ENCODE measurements at places on chromosomes 5 and 9.

- no peak for DNase-seq
Measured at GRCh38 chr9:97769208-97769607, 72.1 kb upstream of the XPA start.

DNA sequence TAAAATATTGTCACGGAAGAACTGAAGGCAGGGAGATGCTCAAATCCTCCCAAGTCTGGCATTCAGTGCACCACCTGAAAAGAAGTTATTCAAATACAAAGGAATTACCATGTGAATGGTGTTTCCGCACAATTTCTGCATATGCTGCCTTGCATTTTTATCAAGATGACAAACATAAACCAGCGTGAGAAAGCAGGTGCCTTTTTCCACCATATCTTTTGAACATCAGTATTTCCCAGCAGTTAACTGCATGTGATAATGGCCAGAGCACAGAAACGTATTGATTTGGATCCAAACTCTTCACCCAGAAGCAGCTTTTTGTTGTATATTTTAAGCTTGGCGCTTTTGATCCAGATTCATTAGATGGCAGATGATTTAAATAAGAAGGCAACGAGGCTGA lies 808.0 kb downstream of the TLE1 start:
- no peak for DNase-seq

GRCh38 chr5:59504043-59504442 lies 389.5 kb downstream of the PDE4D start:
- no peak for DNase-seq

GRCh38 chr9:2022560-2022959 lies 7.4 kb downstream of the SMARCA2 start:
- DNase-seq, result no peak

DNA sequence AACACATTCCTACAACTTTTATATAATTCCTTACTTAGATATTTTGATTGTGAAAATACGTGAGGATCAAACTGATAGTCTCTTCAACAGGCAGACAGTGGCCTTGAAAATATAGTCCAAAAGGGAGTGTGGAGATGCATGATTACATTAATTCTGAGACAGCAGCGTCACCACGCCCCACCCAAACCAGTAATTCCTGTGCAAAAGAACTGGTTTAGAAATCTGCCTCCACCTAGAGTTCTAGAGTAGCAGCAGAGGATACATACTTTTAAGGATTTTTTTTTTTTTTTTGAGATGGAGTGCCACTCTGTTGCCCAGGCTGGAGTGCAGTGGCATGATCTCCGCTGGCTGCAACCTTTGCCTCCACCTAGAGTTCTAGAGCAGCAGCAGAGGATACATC lies 1.6 kb upstream of the TUT7 start:
- no peak for DNase-seq

DNA sequence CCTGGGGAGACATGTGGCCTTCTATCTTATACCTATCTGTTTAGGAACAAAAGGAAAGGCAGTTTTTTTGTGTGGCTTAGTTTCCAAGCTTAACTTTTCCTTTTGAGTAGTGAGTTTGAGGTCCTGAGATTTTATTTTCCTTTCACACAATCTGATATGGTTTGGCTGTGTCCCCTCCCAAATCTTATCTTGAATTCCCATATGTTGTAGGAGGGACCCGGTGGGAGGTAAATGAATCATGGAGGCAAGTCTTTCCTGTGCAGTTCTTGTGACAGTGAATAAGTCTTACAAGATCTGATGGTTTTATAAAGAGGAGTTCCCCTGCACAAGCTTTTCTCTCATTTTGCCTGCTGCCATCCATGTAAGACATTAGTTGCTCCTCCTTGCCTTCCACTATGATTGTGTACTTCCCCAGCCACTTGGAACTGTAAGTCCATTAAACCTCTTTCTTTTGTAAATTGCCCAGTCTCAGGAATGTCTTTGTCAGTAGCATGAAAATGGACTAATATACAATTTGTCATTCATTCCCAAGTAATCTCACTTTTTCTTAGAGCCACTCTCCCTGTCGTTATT lies 4.7 kb upstream of the CLTB start:
- no peak for DNase-seq

DNA sequence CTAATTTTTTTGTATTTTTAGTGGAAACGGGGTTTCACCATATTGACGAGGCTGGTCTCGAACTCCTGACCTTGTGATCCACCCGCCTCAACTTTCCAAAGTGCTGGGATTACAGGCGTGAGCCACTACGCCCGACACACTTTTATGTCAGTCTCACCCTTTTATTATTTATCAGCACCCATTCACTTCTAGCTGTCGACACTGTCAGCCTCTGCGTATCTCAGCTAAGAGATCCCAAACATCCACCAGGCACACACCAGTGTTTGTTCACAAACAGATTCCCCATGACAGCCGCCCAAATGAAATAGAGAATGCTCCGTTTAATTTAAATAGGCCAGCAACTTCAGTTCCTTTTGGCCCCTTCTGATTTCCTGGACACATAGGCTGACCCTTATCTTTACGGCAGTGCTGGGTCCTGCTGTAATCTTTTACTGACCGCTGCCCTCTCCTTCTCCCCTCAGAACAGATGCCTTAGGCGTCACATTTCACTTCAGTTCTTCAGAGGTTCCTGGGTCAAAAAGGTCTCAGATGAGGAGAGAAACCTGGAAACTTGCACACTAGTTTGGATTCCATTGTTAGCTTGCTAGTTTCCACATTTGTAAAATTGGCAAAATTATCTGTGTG lies 43.1 kb upstream of the CKMT2 start:
- no peak for DNase-seq

DNA sequence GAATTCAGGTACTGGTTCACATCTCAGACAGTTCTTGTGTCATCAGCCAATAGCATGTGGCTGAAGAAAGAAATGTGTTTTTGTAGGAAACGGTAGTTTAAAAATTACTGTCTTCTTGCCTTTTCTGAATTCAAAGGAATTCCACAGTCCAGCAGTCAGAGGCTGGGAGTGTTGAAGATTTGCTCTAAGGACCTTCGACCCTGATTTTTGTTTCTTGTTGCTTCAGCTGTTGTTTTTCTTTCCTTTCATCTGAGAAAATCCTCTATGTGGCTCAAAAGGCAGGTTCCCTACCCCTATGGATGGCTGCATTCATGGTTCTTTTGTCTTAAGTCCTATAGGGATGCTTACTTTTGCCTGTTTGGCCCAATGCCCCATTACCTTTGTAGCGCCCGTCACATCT lies 304.9 kb downstream of the TMEM167A start:
- no peak for DNase-seq

DNA sequence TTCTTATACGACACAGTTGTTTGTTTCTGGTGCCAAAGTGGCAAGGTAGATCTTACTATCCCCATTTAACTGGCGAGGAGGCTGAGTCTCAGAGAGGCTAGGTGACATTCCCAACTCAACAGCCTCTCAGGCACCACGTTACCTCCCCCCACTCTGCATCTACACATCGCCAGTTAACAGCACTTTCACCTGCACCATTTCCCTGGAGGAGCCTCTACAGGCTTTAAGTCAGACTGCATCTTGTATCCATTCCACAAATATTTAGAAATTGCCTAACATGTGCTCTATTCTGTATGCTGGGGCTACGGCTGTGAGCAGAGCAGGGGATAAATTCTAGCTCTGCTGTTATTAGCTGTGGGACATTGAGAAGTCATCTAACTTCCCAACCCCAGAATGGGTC lies 168.6 kb downstream of the INSYN2B start:
- DNase-seq, result no peak

DNA sequence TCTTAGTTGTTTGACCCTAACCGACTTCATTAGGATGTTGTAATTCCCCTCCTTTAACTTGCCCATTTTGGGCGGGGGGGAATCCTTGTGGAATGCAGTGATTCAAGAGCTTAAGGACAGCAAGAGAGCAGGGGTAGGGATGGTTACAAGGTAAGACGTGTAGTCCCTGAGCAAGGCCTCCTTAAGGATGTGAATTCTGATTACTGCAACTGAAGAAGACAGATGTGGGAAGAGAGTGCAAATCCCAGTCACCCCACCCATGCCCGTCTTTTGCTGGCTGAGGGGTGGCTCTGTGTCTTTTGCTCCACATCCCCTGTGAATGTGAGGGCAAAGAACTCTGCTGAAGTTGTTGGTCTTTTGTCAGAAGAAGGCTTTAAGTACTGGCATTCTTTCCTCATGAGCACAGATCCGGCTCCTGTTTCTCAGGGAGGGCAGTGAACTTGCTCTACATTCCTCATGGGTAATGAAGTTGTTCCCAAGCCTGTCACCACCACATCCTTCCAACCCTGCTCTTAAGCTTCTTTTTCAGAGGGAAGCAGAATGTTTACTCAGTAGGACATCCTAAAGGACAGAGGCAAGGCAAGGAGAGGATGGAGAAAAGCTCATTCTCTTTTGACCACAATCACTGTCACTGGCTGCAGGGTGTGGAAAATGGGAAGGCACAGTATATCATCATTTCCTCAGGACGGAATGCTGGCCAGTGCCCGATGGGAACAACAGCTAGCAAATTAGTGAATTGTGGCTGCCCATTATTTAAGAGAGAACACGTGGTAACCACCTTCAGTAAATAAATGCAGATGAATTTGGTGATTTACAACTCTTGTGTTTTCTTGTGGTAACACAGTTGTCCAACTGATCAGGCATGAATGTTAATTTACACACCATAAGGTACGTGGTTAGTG lies 61.5 kb downstream of the RAI14 start:
- peak; percentile 92 for DNase-seq

DNA sequence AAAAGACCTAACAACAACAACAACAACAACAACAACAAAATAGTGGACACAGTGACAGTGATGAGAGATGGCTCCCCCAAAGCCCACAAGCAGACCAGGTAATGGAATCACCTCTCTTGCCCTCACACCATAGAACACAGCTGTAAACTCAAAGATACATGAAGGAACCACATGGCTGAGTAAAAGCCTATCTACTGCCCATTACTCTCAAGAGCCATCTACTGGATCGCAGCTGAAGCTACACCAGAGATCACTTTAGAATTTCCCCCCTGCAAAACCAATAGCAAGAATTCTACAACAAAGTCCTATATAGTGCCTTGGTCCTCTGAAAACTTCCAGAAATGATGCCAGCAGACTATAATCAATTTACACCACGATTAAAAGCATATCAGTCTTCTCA lies 1537.6 kb upstream of the CDH9 start:
- DNase-seq, result no peak

DNA sequence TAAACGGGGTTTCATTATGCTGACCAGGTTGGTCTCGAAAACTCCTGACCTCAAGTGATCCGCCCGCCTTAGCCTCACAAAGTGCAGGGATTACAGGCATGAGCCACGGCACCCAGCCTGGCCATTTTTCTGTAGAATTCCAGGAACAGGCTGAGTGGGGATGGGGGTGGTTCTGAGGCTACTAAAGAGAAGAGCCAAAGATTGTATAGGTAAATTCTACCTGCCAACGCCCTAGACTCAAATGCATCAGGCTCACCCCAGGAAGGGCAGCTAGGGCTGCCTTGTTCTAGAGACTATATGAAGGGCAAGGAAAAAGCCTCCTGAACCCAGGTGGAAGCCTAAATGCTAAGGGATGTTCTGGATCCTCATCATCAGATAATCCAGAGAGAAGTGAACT lies 1.6 kb upstream of the C5orf52 start:
- no peak for DNase-seq

GRCh38 chr5:137092831-137093230 lies 406.3 kb downstream of the SPOCK1 start:
- no peak for DNase-seq

DNA sequence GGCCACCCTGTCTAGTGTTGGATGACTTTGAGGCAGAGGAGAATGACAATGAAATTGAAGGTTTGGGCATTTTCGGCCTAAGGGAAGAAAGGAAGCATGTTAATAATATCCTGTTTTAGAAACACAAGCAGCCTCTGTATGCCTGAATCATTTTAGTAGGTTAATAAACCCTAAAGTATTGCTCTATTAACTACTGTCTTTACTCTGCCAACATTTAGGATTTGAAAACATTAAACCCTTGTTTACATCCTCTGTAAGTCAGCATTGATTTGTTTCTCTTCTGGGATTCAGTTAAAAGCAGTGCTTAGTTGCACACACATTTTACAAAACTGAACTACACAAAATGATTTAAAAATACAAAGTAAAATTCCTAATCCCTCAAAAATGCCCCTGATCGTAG lies 358.9 kb downstream of the ARRDC3 start:
- DNase-seq, result no peak

DNA sequence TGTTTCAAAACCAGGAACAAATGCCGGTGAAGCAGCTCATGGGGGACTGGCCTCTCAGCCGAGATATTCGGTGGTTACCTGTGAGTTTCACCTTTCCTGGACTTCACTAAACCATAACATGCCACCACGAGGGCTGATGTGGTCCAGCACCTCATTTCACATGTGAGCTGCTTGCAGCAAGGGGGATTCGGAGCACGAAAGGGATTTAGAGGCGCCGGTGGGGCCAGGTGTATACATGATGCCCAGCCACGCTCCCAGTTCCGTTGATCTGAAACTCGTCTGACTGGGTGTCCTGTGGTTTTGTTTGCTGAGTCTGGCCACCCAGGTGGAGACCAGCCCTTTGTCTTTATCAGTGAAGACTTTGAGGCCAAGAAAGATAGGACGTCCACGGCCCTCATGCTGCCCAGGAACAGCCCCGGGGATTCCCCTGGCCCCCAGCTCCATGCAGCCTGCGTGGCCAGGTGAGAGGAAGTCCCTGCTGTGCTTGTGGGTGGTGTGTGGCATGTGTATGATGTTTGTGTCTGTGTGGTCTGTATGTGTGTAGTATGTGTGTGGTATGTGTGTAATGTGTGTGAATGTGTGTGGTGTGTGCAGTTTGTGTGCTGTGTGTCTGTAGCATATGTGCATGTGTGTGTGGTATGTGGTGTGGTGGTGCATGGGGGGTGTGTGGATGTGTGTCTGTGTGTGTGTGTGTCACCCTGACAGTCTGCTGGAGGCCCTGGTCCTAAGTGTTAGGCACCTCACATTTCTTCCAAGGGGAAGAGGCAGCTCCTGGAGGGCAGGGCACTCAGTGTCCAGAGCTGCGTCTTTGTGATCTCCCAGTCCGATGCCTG lies 23.4 kb downstream of the PHF2 start:
- DNase-seq, result no peak

- DNase-seq, result no peak
Measured at GRCh38 chr5:149424371-149425315, 45.6 kb upstream of the IL17B start.

- DNase-seq, result no peak
Measured at GRCh38 chr9:72443855-72444254, 77.6 kb upstream of the TMC1 start.

- DNase-seq, result no peak
Measured at GRCh38 chr5:61498121-61498520, 166.1 kb downstream of the ZSWIM6 start.

DNA sequence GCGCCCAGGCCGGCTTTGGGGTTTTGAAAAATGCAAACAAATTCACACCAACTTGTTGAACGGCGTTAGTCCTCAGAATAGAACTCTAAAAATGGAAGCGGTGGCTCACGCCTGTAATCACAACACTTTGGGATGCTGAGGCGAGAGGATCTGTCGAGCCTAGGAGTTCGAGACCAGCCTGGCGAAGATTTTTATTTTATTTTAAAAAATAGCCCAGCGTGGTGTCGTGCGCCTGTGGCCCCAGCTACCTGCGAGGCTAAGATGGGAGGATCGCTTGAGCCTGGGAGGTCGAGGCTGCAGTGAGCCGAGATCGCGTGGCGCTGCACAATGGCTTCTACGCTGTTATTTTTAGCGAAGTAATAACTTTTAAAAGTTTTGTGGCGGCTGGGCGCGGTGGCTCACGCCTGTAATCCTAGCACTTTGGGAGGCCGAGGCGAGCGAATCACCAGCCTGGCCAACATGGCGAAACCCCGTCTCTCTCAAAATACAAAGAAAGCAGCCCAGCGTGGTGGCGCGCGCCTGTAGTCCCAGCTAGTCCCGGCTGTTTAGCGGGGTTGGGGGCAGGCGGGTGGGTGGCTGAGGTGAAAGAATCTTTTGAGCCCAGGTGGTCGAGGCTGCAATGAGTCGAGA lies 694 bp upstream of the PLIN2 start:
- DNase-seq, result no peak

Data from AG08395 (cell line).